ENCODE measurements at places on chromosomes 13 and 19. TPM values are rescaled to one million over a fixed set of nuclear protein-coding genes. Genes with fewer than 3 reads are reported as not detected.

MCEMP1 gene
- total RNA-seq: not detected

CEACAM21 gene
- not detected for total RNA-seq

LGALS14 gene
- not detected for total RNA-seq

SIGLEC8 gene
- total RNA-seq: not detected

HOMER3 gene
- total RNA-seq: 85.4 TPM

SIGLEC10 gene
- total RNA-seq: not detected

PODNL1 gene
- 8.9 TPM for total RNA-seq

LIM2 gene
- total RNA-seq: not detected

NOTCH3 gene
- total RNA-seq: 12.2 TPM

RFPL4AL1 gene
- not detected for total RNA-seq

ZIM2 gene
- total RNA-seq: not detected

ERVV-1 gene
- total RNA-seq: not detected

TSHZ3 gene
- 9.5 TPM for total RNA-seq

CALR3 gene
- total RNA-seq: not detected

TEKTIP1 gene
- not detected for total RNA-seq

RBM26 gene
- 16.7 TPM for total RNA-seq

PSG3 gene
- not detected for total RNA-seq
